GM19239 (cell line): ENCODE measurements at places on chromosomes 1 and 21.

DNA sequence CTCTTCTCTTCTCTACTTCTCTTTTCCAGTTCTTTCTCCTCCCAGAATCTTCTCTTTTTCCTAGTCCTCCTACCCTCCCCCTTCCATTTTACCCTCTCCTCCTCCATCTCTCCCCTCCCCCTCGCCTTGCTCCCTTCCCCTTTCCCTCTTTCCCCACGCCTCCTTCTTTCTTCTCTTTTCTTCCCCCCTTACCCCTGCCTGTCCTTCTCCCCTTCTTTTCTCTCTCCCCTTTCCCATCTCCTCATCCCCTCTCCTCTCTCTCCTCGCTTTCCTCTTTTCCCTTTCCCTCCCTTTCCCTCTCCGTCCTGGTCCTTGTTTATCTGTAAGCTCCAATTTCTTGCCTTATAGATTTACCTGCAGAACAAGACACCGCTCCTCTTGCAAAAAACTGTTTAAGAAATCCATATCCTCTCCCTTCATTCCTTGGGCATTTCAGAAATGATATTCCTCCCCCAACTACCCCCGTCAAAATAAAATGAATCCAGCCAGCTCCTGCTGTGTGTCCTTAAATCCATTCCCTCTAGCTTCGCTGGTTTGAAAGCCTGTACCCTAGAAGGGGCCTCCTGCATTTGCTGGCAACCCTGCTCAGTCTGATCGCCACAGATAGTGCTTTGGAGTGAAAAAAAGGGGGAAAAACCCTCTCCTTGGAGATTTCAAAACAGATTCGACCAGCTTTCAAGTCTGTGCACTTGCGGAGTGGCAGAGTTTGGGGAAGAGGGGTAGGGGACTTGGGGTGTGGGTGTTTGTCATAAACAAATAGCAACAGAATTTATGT lies 89.4 kb downstream of the PAPPA2 start:
- DNase-seq, result no peak

GRCh38 chr1:109620401-109620791 lies 759 bp downstream of the AMPD2 start:
- DNase-seq, result no peak

- no peak for DNase-seq
These were observed 507 bp downstream of the GLIS1 start for GRCh38 chr1:53738205-53739108.

GRCh38 chr1:165443539-165444311 lies 1.2 kb downstream of the RXRG start:
- no peak for DNase-seq

DNA sequence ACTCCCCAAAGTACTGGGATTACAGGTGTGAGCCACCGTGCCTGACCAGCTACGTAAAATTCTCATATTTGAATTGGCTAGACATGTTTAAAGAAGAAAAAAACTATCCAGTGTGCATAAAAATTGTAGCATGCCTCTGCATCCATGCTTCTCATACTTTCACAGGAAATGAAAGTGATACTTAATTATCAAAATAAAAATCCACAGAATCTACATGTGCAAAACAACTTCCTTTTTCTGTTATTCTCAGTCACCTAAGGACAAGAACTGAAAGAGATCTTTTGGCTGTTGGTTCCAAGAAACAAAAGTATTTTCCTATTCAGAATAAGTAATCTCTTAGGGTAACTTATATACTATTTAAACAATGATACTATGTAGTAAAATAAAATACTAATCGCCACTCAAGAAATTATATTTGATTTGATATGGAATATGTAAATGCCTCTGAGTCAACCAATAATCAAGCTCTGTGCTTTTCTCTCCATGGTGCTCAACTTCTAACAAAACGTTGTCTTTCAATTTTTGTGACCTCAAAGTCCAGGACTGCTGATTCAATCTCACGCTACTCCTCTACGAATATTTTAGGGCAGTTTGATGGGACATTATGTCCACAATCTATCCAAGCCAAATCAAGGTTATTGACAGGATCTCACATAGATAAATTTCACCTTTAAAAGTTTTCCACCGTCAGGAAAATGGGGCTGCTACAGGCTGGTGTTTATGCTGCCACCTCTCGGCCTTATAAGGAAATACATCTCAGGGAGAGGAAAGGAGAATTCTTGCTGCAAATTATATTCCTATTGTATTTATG lies 102.7 kb downstream of the ZNF281 start:
- DNase-seq, result peak; percentile 15

DNA sequence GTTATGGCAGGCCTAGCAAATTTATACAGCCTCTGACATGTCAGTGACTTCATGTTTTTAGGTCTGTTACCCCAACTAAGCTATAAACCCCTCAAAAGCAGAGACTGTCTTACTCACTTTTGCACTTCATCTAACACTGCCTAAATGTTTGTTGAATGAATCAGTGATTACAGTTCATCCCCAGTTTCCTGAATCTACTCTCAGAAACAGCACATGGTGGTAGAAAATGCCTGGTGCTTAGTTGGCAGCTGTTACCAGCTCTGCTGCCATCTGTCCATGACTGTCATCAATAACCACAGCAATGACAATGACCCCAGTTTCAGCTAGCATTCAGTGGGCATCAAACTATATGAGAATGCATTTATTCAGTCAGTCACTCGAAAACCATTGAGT lies 110.5 kb upstream of the SERBP1 start:
- no peak for DNase-seq

DNA sequence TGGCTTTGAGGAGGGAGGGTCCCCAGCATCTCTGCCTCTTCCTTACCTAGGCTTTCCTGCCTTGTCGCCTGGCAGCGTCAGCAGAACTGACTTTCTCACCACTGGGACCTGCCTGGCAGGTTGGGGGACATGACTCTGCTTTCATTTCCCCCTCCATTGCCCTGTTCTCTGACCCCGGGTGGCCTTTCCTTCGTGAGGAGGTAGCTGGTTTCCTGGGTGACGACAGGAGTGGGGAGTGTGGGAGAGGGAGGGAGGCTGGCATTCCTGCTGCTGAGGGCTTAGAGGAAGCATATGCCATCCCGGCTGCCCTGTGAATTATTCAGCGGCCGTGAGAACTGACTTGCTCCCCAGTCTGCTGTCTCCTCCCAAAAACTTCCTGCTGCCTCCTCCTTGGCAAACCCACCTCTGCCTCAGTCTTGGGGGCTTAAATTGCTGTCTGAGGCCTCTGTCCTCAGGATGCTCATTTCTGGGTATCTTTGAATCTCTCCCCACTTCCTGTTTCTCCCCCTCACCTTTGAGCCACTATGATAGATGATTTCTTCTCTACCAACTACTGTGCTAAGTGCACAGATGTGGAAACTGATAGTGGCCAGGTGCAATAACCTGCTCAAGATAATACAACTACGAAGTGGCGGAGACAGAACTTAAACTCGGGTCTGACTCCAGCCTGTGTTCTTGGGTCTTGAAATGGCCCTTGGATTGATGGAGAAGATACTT lies 182.0 kb upstream of the CSF3R start:
- DNase-seq, result no peak

GRCh38 chr1:196515904-196516303 lies 92.3 kb downstream of the KCNT2 start:
- DNase-seq, result no peak

GRCh38 chr1:63874278-63874880 lies 100.6 kb downstream of the ROR1 start:
- no peak for DNase-seq

DNA sequence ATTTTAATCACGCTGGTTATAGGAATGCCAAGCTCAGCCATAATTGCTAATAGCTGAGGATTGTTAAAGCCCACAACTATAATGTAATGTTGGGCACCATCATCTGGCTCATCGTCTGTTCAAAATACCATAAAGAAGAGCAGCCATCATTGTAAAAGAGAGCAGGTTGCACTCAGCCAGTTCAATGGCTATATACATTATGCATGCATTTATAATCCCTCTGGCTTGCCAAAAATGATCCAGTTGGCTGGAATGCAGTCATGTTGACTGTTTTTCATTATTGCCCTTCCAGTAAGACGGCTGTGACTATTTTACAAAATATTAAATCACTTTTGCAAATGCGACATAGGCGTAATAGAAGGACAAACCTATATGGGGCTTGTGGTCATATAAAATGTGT lies 85.3 kb downstream of the SPAG17 start:
- no peak for DNase-seq

DNA sequence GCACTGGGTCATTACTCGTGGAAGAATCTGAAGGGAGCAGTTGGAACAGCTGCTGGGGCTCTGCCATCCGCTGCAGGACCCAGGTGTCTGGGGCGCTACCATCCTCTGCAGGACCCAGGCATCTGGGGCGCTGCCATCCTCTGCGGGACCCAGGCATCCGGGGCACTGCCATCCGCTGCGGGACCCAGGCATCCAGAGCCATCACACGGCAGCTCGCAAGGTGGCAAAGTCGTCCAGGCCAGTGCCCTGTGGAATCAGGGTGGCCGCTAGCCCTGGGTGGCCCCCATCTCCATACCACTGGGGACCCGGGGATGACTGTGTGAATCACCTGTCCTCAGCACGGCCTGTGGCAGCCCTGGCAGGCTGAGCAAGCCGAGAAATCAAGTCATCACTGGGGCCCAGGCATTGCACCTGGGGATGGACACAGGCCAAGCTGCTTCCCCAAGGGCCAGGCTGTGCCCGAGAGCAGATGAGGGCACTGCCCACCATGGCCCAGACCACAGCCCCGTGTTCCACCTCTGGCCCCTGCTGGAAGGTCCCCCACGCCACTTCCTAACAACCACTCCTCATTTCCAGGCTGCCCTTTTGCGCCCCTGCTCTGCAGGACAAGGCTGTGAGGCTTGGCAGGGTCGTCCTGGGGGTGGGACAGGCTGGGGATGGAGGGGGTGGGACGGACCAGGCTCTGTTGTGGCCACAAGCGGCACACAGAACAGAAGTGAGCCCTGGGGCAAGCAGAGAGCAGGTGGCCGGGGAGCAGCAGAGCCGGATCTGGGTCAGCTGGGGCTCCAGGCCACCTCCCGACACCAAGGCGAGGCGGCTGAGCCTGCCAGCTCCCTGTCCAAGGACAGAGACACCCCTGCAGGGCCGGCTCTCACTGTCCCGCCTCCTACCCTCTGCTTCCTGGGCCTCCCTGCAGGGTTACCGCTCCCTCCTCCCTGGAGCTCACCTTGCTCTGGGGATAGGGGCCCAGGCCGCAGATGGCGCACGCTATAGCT lies 12.7 kb downstream of the GABRD start:
- DNase-seq, result no peak

DNA sequence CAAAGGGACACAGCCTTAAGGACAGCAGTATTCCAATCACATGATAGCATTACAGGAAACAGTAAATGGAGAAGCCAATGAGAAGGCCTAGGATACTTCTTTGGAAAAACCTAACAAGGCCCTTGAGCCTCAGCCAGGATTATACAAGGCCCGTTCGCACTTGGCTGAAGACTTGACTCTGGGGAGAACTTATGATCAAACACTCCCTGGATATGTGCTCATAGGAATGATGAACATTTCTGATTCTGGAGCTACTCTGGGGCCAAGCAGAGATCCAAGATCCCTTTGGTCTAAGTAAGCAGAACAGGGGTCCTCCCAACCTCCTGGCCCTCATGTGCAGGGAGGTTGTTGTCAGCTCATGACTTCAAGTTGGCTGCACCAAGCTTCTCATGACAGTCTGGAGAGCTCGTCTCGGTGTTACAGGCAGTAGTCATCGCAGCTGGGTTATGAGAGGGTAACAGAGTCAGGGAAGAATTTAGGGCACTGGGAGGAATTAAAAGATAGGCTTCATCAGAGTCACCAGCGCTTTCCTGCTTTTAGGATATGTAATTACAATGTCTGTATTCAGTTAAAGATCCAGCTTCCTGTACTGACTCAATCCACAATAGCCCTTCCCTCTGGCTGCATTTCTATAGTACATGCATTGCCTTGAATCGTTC lies 92.5 kb upstream of the IRF2BP2 start:
- DNase-seq, result no peak

- no peak for DNase-seq
These were observed 13.1 kb downstream of the SLC19A1 start for GRCh38 chr21:45528981-45529784.

- no peak for DNase-seq
These were observed 11.7 kb downstream of the ADAMTS1 start for GRCh38 chr21:26833460-26833939.

DNA sequence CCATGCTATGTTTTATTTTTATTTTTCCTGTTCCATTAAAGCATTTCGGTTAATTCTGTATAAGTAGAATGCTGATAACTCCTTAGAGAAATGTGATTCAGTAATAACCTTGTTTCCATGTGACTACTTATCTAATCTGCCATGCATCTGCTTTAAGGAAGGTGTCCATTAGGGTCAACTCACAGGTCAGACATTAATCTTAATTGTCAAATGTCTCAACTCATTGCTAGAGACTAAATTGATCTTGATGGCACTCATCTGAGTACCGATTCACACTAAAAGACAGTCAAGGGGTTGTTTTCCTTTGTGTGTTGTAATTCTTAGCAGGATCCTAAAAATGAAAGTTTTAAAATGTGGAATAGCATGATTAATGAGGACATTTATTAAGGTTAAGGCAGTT lies 41.8 kb downstream of the ITSN1 start:
- DNase-seq, result no peak

DNA sequence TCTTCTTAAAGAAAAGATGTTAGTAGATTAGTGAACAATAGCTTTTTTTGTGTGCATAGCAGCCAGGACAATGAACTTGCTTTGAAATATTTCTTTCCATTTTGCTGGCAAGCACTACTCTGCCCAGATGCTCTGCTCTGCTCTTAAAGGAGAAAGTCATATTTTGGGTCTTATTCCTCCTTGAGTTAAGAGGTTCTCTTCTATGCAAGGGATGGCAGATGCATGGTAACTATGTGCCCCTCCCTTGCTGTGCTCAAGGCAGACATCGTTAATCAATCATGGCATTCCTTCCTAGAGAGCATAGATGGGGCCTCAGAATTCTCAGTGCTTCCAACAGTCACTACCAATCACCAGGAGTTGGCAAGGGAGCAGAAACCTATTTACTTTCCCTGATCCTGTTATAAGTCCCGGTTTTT lies 27.6 kb downstream of the NIPAL3 start:
- no peak for DNase-seq

GRCh38 chr1:81878538-81878937 lies 77.8 kb downstream of the ADGRL2 start:
- DNase-seq, result no peak

- DNase-seq, result no peak
These were observed 23.2 kb downstream of the DMBX1 start for GRCh38 chr1:46512792-46513190.

DNA sequence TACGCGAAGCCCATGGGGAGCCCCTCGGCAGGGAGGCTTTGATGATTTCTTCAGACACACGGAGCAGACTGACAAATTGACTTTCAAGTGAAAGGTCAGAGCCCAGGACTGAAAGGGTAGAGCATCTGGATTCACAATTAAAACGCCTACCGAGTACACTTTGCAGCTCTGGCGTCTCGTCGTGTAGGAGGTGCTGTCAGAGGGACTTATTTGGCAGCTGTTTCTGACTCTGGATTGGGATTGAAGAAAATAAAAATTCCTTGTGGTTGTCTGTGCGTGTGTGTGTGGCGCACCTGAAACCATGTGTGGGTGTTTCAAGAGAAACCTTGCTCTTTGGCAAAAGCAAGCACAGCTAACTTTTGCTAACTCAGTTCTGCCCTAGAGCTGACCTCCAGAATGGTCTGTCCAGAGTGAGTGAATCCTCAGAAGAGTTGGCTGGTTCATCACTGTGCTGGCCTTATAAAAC lies 348.7 kb downstream of the HLX start:
- DNase-seq, result no peak

GRCh38 chr1:234602334-234603220 lies 7.4 kb downstream of the IRF2BP2 start:
- DNase-seq, result no peak

- no peak for DNase-seq
These were observed 22.7 kb upstream of the HIVEP3 start for GRCh38 chr1:41941381-41941780.
